Stomach (tissue), 19 donors: ENCODE measurements at places on chromosomes 16 and 17. TPM values are rescaled to one million over a fixed set of nuclear protein-coding genes. Genes with fewer than 3 reads are reported as not detected.
A peak's percentile ranks its signal among the peaks of the same experiment; 100 is the strongest.

DNA sequence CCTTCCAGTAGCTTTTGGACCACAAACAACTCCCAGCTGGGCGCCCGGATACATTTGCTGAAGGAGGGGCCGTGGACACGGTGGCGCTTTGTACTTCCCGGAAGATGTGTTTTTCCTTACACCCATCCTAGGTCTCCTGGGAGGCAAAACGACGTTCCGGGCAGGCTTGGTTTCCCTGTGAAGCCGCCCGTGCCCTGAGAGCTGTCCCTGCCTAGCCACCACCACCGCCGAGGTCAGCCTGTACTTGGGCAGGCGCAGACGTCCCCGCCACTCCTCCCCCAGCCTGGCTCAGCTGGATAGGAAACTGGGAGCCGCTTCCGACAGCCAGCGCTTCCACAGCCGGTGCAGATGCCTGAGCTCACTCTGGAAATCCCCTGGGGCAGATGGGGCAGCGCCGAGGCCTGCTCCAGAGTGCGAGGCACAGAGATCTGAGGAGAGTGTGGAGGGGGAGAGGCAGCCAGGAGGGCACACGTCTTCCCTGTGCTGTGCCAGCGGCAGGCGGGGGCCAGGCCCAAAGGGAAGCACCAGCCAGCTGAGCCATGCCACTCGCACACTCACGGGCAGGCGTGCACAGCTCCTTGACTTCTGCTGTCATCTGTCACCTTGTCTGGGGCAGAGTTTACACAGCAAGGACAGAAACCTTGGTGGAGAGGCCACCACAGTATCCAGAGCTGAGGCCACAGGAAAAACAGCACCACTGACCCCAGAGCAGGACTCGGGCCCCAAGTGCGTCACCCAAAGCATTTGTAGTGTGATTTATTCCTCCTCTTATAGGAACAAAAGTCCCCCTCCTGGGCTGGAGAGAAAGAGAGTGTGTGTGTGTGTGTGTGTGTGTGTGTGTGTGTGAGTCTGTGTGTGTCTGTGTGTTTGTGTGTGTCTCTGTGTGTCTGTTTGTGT, 3.0 kb downstream of the RHBDF2 start:
- H3K4me3 ChIP-seq: peak overlapping the region; percentile 12
- H3K36me3 ChIP-seq: no peaks in the 10 kb centered on the region
- DNase-seq: peak; percentile 89

DNA sequence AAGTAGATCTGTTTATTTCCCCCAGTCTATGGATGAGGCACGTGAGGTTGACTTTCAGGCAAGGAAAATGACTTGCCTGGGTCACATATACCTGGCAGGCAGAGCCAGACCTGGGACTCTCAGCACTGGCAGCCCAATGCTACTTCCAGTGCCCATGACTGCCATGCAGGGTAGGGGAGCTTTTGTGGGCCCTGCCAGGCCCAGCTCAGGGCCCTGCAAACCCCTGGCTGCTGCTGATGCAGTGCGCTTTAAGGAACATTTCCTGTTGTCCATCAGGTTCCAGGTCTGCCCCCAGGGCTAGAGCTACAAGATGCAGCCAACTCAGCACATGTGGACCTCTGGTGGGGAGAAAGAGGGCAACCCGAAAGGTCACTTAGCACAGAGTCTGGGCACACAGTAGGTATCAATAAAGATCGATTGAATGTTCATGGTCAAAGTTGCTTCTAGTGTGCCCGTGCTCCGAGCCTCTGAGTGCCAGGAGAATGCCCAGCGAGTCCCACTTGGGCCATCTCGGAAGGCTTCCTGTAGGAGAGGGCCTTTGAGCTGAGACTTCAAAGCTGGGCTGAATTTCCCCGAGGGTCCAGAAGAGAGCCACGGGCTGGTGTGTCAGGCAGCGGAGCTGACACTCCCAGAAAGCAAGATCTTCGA, 513 bp upstream of the TBX21 start:
- H3K4me1 ChIP-seq: peaks cover 21% of the 10 kb centered on the region
- H3K27me3 ChIP-seq: no peaks in the 10 kb centered on the region
- no peak overlapping the region for H3K27ac ChIP-seq
- peak overlapping the region; percentile 52 for H3K4me3 ChIP-seq
- no peak for DNase-seq

- peaks cover 20% of the 10 kb centered on the region for H3K27me3 ChIP-seq
- H3K4me3 ChIP-seq: no peak overlapping the region
- DNase-seq: no peak
- H3K4me1 ChIP-seq: peaks cover 15% of the 10 kb centered on the region
- H3K36me3 ChIP-seq: no peaks in the 10 kb centered on the region
Observed at GRCh38 chr17:4582101-4582501, 2.2 kb upstream of the SMTNL2 start.

- no peaks in the 10 kb centered on the region for H3K27me3 ChIP-seq
- no peak overlapping the region for H3K4me3 ChIP-seq
- peaks cover 7% of the 10 kb centered on the region for H3K36me3 ChIP-seq
- H3K4me1 ChIP-seq: no peaks in the 10 kb centered on the region
Observed at GRCh38 chr17:37182786-37183465, 192.9 kb upstream of the C17orf78 start.

DNA sequence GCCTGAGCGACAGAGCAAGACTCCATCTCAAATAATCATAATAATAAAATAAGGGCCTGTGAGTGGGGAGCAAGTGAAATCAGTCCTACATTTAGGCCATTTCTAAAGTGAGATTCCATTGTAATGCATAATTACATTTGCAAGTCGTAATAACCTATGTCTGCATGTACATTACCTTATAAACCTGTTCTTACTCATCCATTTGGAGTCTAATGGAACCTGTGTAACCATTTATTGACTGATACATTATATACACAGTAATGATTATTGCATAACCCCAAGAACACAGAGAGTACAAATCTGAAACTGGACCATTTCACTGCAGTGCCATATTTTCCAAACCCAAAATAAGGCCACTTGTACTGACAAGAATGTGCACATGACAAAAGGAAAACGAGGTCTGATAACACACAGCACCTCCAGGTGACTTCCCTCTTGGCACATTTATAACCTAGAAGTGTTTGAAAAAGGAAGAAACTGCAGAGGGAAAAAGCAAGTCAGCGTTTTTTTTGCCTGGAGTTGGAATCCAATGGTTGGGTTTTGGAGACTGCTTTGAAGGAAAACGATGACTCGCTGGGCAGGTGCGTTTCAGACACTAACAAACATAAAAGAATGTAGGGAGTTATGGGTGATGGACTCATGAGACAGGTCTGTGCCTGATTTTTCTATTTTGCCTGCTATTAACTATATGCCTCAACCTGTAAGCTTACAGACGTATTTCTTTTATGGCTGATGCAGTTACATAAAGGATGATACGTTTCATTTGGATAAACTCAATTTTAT, 63.6 kb upstream of the KIFC3 start:
- H3K4me1 ChIP-seq: peaks cover 3% of the 10 kb centered on the region
- no peaks in the 10 kb centered on the region for H3K27me3 ChIP-seq
- H3K36me3 ChIP-seq: no peaks in the 10 kb centered on the region
- no peak overlapping the region for H3K27ac ChIP-seq
- H3K4me3 ChIP-seq: no peak overlapping the region

DNA sequence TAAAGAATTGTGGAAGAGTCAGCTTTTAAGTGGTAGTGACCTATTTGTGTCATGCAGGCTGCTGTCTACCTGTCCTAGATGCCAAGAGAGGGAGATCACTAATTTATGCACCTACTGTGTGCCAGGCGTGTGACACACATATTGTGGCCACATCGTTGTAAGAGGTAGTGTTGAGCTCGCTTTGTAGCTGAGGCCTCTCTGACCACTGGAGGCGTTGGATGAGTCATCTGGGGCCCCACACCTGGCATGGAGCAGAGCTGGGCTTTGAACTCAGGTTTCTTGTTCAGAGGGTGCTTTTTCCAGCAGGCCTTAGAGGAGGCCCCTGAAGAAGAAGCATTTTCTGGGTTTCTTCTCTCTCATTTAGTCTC, 52.3 kb upstream of the LGALS9 start:
- DNase-seq: no peak
- H3K4me3 ChIP-seq: no peak overlapping the region
- H3K4me1 ChIP-seq: peaks cover 33% of the 10 kb centered on the region

DNA sequence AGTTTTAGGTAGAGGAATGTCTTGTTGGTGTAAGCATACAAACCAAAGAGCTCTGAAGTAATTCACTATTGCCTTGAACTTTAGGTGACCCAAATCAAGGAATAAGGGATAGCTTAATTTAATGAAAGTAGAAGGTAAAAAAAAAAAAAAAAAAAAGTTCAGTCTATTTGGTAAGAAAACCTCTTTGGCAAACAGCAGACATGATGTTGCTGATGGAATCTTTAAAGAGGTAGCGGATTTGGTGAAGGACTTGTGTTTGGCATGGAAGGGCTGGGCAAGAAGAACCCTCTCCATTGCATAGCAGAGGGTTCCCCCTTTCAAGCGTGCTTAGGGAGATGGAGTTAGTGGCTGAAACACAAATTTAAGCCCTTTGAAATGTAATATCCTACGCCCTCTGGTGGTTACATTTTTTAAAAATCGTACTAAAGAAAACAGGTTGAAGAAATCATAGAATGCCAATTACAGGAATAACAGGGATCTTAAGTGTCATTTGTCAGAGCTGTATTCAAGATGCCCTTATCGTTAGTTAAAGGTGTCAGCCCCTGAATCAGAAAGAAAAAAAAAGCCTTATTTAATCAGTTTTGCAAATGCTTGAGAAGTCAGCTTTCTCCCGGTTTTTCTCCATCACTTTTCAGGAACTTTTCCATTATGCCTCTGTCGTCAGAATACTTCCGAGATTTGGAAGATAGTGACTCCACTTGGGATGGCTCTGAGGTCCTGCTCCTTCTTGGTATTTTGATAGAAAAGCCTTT, 383.1 kb downstream of the KCNJ2 start:
- no peaks in the 10 kb centered on the region for H3K4me1 ChIP-seq
- no peak overlapping the region for H3K4me3 ChIP-seq
- peak; percentile 72 for DNase-seq
- H3K27ac ChIP-seq: no peak overlapping the region

DNA sequence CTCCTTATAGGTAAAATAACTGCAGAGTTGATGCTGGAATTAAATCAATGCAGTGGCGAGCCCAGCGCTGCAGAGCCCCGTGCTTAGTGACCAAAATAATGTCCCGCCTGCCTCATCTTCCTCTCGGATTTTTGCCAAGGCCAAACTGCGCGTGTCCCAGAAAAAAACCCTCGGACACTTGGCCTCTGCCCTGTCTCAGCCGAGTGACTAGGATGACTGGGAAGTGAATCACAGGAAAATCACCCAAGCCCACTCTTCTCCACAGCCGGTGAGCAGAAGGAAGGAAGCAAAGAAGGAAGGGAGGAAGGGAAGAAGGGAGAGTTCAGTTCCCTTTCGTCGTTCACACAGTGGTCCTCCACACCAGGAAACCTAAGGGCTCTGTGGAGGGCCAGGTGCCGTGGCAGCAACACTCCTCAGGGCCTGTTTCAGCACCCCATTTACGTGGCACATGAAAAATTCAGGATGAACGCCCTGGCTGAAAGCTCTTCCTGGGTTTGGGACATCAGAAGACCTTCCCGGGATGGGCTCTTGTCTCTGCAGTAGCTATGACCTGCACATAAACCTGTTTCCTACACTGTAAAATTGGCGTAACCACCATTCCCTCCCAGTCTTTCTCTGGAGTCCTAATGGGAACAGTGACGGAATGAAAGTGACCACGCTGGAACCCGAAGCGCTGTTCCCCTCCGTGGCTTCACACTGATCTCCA, 25.4 kb upstream of the HOXB13 start:
- no peak overlapping the region for H3K27ac ChIP-seq
- DNase-seq: no peak
- peaks cover 49% of the 10 kb centered on the region for H3K27me3 ChIP-seq
- peaks cover 4% of the 10 kb centered on the region for H3K4me1 ChIP-seq
- H3K36me3 ChIP-seq: no peaks in the 10 kb centered on the region

ABR gene
- 65.5 TPM for total RNA-seq

NSF gene
- total RNA-seq: 45.5 TPM

- H3K36me3 ChIP-seq: no peaks in the 10 kb centered on the region
- no peak overlapping the region for H3K4me3 ChIP-seq
- no peaks in the 10 kb centered on the region for H3K4me1 ChIP-seq
- H3K27me3 ChIP-seq: no peaks in the 10 kb centered on the region
- no peak overlapping the region for H3K27ac ChIP-seq
Observed at GRCh38 chr17:71327376-71328059, 793.3 kb upstream of the SOX9 start.

SLC9A5 gene
- 0.89 TPM for total RNA-seq

HSD11B2 gene
- total RNA-seq: 18.0 TPM

PRR11 gene
- 1.7 TPM for total RNA-seq

DNA sequence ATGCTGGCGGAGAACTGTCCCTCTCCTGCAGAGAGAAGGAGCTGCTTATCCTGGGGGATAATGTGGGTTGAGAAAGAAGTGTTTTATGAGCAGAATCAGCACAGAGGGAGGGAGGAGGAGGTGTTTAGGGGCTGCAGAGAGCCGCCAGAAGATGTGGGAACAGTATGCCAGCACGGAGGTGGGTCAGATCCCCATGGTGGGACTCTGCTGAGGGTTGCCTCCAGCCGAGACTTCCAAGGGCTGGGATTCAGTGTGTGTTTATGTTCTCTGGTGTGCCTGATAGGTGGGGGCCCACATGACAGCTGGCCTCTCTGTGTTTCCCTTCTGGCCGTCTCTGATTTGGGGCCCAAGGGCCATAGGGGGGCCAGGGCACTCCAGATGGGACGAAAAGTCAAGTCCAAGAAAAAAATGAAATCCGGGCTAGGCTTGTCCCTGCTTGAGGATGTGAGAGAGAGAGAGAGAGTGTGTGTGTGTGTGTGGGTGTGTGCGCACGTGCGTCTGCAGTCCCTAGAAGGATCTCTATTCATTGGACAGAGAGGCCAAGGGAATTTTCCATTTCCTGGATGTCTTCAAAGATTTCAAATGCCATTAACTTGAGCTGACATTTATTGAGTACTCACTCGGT, 21.6 kb downstream of the PRKCB start:
- peaks cover 14% of the 10 kb centered on the region for H3K4me1 ChIP-seq
- H3K27me3 ChIP-seq: no peaks in the 10 kb centered on the region
- H3K4me3 ChIP-seq: no peak overlapping the region
- H3K27ac ChIP-seq: no peak overlapping the region

GRCh38 chr17:67466251-67466796, 89.2 kb downstream of the PITPNC1 start:
- no peaks in the 10 kb centered on the region for H3K4me1 ChIP-seq
- no peak for DNase-seq
- no peak overlapping the region for H3K4me3 ChIP-seq
- no peaks in the 10 kb centered on the region for H3K27me3 ChIP-seq
- no peak overlapping the region for H3K27ac ChIP-seq
- H3K36me3 ChIP-seq: no peaks in the 10 kb centered on the region

DNA sequence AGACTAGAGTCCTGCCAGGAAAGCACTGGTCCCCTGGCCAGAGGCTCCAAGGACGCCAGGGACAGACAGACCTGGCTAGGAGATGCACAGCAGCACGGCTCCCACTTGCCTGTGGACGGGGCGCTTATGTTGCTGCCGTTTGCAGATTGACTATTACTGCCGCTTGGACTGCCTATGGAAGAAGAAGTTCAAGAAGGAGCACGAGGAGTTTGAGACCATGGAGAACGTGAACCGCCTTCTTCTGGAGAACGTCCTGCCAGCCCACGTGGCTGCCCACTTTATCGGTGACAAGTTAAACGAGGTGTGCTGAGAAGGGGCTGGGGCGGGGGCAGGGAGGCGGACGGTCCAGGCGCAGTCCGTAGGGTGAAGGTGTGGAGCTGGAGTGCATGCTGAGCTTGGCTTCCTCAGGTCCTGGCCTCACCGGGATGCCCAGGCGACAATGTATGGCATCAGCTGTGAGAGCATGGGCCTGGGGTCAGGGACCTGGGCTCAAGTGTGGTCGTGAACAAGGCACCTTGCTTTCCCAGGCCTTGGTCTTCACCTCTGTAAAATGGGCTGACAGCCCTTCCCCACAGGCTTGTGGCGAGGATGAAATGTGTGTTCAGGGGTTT, 45.6 kb downstream of the ADCY7 start:
- H3K4me1 ChIP-seq: peaks cover 4% of the 10 kb centered on the region
- H3K36me3 ChIP-seq: peaks cover 54% of the 10 kb centered on the region
- peak; percentile 22 for DNase-seq
- H3K27ac ChIP-seq: no peak overlapping the region
- H3K27me3 ChIP-seq: no peaks in the 10 kb centered on the region
- H3K4me3 ChIP-seq: no peak overlapping the region
